ENCODE measurements at places on chromosomes 13 and 19.

GRCh38 chr13:79943346-79944023 is 397.4 kb downstream of the SPRY2 start:
- no peak for DNase-seq

GRCh38 chr19:15337202-15337601 is 4.9 kb upstream of the BRD4 start:
- DNase-seq, result no peak

- no peak for DNase-seq
Observed at GRCh38 chr13:105519771-105520170, 1015.7 kb downstream of the EFNB2 start.

GRCh38 chr19:29809795-29810503 is 1.8 kb upstream of the CCNE1 start:
- DNase-seq, result no peak

GRCh38 chr13:75832812-75833211 is 196.7 kb downstream of the LMO7 start:
- no peak for DNase-seq

GRCh38 chr19:50435221-50435620 is 2.5 kb downstream of the MYBPC2 start:
- DNase-seq, result no peak

DNA sequence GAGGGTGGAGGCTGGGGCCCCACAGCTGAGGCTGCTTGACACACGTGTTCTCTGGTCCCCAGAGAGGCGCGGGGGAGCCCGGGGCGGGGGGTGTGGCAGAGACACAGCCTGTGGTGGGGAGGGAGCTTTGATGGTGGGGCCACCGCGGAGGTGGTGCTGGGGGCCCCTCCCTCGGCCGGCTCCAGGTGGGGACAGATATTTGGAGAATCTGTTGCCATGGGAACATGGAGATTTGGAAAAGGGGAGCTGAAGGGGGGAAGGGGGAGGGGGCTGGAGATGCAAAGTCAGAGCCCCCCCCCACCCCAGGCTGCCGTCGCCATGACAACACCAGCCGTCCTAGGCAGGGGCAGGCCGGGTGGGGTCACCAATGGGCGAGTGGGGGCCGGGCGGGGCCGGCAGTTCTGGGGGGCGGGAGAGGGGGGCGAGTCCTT is 1.2 kb downstream of the PRKCG start:
- DNase-seq, result no peak

DNA sequence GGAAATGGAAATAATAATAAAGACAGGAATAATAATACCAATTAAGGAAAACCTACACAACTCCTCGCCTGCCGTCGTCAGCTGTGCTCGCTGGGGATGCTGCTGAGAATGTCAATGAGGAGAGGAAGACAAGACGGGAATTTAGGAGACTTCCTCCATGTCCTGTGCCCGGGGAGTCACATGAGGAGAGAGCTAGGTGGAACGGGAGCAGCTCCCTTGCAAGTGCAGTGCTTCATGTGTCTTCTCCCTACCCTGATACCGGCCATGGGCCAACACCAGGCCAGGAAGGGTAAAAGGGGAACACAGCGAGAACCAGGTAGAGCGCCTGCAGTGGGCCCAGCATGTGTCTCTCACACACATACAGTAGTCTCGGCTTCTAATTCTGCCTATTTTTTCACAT is 11.8 kb downstream of the DOCK9 start:
- DNase-seq, result no peak

DNA sequence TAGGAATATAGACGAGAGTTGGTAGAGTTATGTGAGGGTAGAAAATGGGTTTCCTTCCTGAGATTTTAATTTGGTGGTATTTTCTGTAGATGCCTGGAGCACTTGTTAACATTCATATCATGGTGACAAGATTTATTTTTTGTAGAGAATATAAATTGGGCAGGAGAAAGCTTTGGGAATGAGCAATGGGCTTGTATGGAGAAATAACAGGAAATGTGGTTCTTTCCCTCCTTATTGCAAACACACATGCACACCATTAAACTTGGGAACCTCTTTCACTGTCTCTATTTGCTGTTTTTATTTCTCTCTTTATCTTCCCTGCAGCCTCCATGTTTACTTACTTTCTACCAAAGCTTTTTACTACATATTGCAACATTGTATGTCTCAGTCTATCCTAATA is 1653.6 kb downstream of the OLFM4 start:
- no peak for DNase-seq

GRCh38 chr19:5683177-5683886 is 2.5 kb downstream of the HSD11B1L start:
- DNase-seq, result no peak

- DNase-seq, result no peak
Observed at GRCh38 chr13:32316501-32316900, 1.2 kb downstream of the BRCA2 start.

GRCh38 chr13:25200783-25201182 is 28.7 kb upstream of the AMER2 start:
- no peak for DNase-seq

DNA sequence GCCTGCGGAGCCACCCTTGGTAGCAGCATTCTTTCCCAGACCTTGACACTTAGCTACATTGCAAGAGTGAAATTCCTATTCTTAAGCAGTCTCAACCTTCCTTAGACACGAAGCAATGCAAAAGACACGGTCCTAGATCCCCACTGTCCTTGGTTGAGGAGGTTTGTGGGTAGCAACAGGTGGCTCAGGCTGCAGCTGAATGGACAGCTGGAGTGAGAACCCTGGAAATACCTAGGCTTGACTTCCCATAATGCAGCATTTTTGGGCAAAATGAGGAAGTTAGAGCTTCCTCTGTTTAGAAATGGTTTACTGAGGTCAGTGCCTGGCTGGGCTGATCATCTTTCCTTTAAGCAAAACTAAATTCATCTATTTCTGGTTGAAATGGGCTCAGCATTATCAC is 296.6 kb downstream of the RFC3 start:
- no peak for DNase-seq

DNA sequence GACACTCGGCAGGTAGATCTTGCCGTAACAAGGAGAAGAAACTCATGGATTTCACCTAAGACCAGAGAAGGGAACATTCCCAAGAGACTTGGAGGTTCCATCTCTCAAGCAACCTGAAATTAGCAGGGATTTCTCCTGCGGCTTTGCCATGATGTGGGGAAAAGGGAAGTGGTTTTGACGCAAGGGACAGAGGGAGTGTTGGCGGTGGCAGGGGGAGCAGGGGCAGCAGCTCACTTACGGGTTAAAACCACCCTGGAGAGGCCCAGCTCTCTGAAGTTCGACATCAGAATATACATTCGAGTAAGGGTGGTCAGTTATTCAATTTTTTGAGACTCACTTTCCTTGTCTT is 76.1 kb upstream of the POMP start:
- no peak for DNase-seq

DNA sequence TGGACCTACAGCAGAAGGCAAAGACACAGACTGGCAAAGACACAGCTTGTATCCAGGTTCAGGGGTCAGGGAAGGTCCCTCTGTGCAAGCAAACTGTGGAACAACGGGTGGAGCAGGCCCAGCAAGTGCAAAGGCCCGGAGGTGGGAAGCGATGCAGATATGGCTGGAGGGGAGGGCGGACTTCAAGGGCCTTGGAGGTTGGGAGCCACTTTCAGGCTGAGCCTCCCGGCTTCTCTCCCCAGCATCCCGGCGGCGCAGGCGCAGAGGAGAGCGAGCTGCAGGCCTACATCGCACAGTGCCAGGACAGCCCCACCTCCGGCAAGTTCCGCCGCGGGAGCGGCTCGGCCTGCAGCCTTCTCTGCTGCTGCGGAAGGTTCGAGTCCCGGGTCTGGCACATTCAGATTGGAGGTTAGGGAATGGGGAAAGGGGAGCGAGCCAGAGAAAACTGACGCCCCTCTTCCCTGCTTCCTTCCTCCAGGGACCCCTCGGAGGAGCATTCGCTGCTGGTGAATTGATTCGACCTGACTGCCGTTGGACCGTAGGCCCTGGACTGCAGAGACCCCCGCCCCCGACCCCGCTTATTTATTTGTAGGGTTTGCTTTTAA is 2.1 kb upstream of the PNPLA6 start:
- DNase-seq, result no peak

GRCh38 chr13:109803825-109804224 is 17.4 kb upstream of the IRS2 start:
- DNase-seq, result no peak

- no peak for DNase-seq
Observed at GRCh38 chr19:45218911-45219743, 26.1 kb downstream of the EXOC3L2 start.

DNA sequence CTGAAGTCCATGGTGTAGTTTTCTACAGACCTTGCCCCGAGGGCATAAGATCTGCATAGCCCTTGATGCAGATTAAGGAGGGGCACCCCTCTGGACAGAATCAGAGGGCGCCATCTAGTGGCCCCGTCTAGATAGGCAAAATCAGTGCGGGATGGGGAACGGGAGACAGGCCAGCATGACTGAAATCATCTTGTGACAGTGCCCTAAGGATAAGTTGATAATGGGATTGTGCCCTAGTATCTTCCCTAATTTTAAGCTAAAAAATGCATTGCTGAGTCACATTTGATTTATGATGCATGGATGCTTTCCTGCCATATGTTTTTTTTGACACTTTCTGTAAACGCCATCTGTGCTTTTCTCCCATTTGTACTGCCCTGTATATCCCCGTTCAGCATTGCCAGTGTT is 19.0 kb upstream of the GPI start:
- peak; percentile 73 for DNase-seq

GRCh38 chr13:30898678-30899241 is 7.3 kb upstream of the MEDAG start:
- peak; percentile 17 for DNase-seq

GRCh38 chr13:80047406-80047805 is 293.5 kb downstream of the SPRY2 start:
- DNase-seq, result no peak

- no peak for DNase-seq
Observed at GRCh38 chr13:86608701-86609100, 809.5 kb upstream of the SLITRK6 start.

DNA sequence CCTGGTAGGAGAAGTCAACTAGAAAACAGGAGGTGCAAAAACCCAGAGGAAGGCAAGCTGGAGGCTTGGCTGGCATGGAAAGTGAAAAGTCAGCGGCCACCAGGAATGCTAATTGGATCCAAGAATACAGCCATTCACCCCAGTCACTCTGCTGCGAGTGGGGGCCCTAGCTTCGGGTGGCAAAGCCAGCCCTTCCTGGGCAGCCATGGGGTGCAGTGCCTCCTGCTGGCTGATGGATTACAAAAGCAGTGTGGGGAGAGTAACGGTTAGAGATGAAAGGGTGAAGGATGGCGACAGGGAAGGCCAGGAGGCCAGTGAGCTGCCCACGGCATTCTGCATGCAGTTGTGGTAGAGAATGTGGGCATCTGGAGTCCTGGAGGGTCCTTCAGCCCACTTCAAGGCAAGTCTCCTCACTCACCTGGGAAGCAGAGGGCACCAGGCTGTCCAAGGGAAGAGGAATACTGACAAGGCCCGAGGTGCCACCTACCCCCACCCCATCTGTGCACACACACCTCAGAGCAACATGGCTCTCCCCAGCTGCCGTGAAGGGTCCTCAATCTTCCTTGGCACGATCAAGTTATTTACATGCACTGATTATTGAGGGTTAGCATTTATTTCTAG is 20.3 kb upstream of the EPHX3 start:
- DNase-seq, result no peak

DNA sequence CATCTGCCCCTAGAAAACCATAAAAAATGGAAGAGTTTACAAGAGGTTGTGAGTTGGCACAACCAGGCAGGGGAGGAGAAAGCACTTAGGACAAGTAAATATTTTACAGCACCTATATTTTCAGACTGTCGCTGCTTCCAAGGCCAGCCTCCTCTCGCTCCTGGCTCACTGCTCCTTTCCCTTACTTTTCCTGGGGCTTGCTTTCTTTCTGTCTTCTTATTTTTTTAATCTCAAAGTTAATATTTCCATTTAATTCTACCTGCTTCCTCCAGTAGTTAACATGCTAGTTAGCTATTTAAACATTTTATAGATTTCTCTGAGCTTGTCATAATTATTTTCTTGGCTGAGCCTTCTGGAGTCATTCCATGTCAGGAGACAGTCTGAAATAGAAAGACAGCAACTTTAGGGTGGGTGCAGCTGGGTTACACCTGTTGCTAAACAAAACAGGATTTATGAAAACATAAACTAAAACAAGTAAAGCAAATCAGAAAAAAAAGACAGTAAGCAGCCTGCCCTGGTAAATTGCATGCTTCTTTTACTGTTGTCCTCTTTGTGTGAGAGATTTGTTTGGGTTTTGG is 330.1 kb downstream of the DLEU7 start:
- no peak for DNase-seq

DNA sequence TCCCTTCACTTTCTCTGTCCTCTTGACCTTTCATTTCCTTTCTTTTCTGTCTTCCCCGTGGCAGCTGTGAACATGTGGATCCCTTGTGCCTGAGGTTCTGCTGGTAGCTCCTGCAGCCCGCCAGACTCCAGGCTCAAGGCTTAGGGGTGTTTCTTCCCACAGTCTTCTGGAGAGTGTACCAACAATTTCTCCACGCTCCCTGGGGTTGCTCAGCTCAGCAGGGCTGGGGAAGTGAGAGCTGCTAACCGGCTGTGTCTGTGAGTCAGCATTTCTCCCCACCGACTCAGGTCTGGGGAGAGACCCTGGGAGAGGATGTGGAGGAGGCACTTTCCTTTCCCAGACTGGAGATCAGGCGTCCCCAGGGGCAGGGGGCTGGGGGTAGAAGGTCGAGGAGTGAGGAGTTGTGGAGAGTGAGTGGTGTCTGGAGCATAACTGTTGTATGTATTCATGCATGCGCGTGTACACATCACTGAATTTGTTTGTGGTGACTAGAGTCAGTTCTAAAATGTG is 193.6 kb downstream of the KCNRG start:
- DNase-seq, result no peak

GRCh38 chr13:103961784-103962183 is 895.6 kb upstream of the SLC10A2 start:
- DNase-seq, result no peak

- DNase-seq, result no peak
Observed at GRCh38 chr19:46596008-46596407, 5.1 kb upstream of the CALM3 start.

- no peak for DNase-seq
Observed at GRCh38 chr19:21362291-21362690, 3.5 kb downstream of the ZNF738 start.

- DNase-seq, result no peak
Observed at GRCh38 chr19:47323872-47324271, 8.1 kb upstream of the C5AR2 start.

DNA sequence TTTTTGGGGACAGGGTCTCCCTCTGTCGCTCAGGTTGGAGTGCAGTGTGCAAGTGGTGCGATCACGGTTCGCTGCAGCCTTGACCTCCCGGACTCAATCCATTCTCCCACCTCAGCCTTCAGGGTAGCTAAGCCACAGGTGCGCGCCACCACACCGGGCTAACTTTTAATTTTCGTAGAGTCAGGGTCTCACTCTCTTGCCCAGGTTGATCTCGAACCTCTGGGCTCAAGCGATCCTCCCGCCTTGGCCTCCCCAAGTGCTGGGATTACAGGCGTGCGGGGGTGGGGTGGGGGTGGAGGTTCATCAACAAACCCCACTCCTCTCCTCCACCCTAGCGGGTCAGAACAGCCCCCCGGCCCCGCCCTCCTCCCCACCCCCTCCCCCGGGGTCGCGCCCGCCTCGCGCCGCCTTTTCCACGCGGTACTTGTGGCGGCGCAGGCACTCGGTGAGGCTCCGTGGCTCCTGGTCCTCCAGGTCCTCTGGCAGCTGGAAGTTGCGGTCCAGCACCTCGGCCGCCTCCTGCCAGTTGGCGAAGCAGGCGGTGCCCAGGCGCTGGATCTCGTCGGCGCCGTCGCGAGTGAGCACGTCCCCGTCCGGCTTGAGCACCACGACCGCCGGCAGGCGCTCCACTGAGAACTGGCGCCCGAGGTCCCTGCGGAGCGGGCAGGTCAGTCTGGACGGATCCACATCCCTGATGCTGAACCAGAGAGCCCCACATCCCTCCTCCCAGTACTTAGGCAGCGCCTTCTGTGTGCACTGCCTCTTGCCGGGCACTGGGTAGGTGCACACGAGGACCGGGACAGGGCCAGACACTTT is 5.2 kb downstream of the NXNL1 start:
- no peak for DNase-seq

All from stimulated activated CD4-positive, alpha-beta T cell treated with anti-CD3 and anti-CD28 coated beads, Interleukin-4, amount 100 ng/mL, for 24 hours (primary cell).